Diencephalon (tissue), 1 donor: ENCODE measurements at places on chromosomes 5 and 9. TPM values are rescaled to one million over a fixed set of nuclear protein-coding genes. Genes with fewer than 3 reads are reported as not detected.

DOCK8 gene
- 4.2 TPM for total RNA-seq

PROB1 gene
- total RNA-seq: 2.8 TPM

TPPP gene
- 27.5 TPM for total RNA-seq

TRMO gene
- total RNA-seq: 19.6 TPM

ZNF367 gene
- total RNA-seq: 6.2 TPM

SLC23A1 gene
- total RNA-seq: 0.69 TPM

UBE2D2 gene
- 122 TPM for total RNA-seq

SPINK7 gene
- not detected for total RNA-seq

OLFML2A gene
- total RNA-seq: 2.3 TPM

TMOD1 gene
- 5.5 TPM for total RNA-seq

CFAP77 gene
- 1.2 TPM for total RNA-seq

C9 gene
- not detected for total RNA-seq

PPP3R2 gene
- total RNA-seq: 0.92 TPM

CARTPT gene
- 2.3 TPM for total RNA-seq

TNIP1 gene
- total RNA-seq: 16.8 TPM

HAVCR2 gene
- 11.1 TPM for total RNA-seq

SLC1A3 gene
- total RNA-seq: 418 TPM

NUTM2G gene
- total RNA-seq: not detected

CCDC171 gene
- total RNA-seq: 21.9 TPM
